ENCODE measurements at places on chromosomes 3 and 15.

DNA sequence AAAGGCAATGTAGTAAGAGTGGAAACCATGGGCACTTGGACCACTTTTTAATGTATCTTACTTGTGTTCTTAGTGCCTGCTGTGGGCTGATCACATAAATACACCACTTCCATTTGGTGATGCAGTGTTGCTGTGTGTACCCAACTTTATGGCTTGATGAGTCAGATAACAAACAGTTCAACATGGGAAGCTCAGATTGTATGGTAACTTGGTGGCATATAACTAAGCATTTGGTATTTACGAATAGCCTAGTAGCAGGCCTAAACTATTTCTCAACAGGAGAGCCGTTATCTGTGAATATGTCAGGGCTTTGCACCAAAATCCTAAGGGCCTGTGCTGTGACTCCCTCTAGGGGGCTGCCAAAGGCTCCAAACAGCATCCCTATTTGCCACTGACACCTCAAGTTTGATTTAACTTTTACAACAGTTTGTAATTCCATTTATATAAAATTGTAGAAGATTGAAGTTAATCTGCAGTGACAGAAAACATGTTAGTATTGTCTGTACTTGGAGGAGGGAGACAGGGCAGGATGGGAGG is 640.4 kb upstream of the CADM2 start:
- DNase-seq = no peak

- no peak for DNase-seq
Measured at GRCh38 chr15:88433046-88433685, 34.0 kb downstream of the MRPL46 start.

GRCh38 chr15:53114960-53115359 is 324.8 kb upstream of the ONECUT1 start:
- DNase-seq = no peak

GRCh38 chr3:156298938-156299337 is 178.6 kb downstream of the KCNAB1 start:
- DNase-seq = no peak

GRCh38 chr15:70265466-70265978 is 167.8 kb upstream of the TLE3 start:
- no peak for DNase-seq

DNA sequence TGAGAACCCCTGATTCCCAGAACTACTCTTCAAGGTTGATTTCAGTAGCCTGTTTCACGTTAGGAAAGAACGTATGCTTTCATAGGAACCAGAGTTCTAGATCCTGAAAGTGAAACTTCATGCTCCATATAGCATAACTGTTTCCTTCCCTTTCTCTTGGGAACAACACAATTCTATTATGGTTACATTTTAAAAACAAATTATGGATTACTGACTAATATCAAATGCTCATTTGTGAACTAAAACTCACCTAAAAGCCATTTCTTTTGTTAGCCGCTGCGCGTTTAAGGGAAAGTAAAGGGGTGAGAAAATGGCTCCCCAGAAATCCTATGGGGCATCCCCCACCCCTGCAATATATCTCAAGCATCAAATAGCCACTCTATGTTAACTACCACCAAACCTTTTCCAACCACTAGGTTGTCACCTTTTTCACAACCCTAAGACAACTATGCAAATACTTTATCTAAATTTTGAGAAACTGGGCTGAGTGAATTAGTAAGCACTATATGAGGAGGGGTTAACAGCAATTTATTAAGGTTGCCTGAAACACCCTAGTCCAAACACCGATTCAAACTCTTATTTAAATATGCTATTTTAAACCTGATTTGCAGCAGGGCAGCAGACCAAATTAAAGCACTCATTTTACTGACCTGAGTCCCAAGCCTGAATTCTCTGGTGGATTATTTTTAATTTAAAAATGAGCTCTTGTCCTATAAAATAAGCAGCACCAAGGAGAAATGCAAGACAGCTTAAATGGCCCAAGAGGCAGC is 2.4 kb downstream of the SIAH2 start:
- DNase-seq = no peak

DNA sequence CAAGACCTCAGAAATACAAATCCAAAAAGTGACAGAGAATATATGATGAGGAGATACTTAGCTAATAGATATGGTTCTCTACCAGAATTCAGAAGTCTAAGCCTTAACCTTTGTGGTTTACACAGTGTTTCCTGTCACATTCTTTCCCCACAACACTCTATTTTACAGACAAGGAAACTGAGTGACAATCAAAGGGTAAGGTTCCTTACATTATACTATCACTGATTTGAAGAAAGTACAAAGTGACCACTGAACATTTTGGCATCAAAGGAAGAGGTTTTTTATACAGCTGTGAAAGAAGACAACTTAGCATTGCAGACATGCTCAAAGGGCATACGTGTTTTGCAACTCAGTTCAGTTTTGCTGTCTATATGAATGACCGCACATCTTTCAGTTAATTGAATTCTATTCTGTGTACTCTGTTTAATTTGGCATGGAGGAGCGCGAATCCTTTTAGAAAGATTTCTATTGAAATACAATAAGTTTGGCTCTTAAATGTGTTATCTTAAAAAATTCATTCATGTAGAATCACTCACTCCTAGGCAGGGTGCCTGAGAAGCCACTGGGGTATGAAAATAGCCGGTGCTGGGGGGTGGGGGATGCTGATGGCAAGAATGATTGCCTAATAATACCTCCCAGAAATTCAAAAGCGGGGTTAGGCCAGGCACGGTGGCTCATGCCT is 66.5 kb upstream of the SKOR1 start:
- DNase-seq = no peak

Data from GM12891 (cell line).